ENCODE measurements at places on chromosomes 2 and 18.

- no peak for DNase-seq
Measured at GRCh38 chr2:166613226-166613625, 119.2 kb upstream of the SCN7A start.

DNA sequence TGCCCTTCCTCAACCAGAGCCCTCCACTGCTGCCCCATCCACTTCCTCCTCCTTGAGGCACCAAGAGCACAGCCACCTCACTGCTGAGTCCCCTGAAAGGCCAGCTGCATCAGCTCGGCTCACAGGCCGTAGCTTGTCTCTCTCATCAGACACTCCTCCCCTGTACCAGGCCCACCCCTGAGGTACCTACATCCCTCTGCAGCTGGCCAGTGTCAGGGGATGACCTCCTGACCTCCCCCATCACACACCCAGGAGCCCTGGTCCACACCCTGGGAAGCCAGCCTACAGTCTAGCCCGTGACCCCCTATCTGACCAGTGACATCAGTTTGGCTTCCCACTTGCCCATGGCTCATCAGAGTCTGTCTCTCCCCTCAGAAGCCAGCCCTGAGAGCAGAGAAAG lies 205.6 kb downstream of the TNS1 start:
- DNase-seq = no peak

DNA sequence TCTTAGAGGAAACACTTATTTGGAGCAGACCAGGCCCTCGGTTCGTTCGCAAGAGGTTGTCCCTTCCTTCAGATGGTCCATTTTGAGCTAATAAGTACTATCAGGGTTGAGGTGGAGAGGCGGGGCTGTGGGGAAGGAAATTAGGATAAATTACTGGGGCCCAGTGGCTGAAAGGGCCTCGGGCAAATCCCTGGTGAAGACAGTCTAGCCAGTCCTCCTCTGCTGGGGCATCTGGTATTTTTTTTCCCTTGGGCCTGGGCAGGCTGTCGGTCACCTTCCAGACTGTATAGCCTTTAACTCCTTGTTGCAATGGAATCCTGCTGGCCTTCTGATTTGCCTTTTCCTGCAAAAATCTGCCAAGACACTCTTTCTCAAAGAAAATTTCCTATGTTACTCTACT lies 1.7 kb upstream of the MYO3B start:
- no peak for DNase-seq

DNA sequence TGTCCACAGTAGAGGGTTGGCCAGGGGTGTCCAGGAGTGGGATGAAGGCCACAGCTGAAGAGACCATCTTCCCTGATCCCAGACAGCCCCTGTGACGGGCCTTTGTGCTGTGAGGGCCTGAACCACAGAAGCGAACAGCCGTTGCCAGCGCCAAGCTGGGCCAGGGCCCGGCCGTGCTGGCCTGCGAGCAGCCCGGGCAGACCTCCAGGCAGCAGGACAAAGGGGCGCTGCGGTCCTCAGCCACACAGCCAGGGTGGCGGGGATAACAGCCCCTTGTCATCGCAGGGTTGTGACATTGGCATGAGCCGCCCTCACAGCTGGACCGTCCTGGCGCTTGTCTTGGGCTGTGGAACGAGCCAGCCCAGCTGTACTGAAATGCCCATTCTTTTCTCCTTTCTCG lies 161.1 kb downstream of the FAM210A start:
- DNase-seq = no peak

DNA sequence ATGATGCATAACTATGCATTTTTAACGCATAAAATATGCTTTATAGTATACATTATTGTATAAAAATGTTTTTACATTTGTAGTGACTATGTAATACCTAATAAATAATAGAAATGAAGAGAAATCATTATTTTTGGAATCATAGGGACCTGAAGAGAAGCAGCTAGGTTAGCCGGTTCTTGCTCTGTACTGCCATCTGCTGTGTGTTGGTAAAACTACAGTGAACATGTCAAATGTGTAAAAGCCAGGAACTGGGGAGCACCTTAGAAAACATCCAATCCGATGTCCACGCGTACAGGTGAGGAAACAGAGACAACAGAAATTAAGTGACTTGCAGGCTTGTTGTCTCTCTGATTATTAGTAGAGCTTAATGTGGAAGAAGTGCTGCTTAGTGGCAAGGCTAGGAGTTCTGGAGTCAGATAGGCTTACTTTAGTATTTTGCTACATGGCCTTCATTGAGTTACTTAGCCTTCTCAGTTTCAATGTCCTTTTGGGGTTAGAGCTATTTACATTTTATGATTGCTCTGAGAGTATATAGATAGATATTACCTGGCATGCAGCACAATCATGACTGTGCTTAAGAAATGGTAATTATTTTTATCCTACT lies 386.5 kb downstream of the DLGAP1 start:
- DNase-seq = no peak

- DNase-seq = no peak
Measured at GRCh38 chr18:75081486-75081885, 127.5 kb downstream of the PTGR3 start.
